ENCODE measurements at places on chromosomes 6 and 20.
A peak's percentile ranks its signal among the peaks of the same experiment; 100 is the strongest.

DNA sequence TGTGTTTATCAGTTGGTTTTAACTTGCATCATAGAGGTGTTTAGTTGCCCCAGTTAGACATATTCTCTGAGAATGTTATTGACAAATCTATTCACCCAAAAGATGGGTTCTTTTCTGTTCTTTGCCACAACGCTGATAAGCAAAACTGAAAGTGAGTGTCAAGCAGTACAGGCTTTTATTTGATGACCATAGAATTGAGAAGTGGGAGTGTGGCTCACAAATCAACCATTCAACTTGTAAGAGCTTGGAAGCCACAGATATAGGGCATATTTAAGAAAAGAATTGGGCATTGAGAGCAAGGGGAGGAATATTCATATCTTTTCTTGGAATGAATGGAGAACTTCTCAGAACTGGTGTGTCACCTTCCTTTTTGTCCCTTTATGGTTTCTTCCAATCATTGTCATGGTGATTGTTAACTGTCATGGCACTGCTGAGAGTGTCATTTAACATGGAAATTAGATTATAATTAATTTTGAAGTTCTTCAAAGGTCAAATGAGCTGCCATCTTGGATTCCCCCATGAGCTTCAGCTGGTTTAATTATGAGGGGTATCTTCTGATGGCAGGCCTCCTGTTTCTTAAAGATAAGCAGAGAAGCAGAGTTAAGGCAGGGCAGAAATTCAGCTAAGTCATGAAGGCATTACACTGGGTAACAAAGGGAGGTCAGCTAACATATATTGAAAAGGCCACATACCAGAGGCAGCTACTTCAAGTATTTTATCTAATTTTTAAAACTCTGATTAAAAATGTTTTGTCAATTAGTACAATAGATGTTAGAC is 254.0 kb upstream of the HTR1E start:
- no peak for DNase-seq

DNA sequence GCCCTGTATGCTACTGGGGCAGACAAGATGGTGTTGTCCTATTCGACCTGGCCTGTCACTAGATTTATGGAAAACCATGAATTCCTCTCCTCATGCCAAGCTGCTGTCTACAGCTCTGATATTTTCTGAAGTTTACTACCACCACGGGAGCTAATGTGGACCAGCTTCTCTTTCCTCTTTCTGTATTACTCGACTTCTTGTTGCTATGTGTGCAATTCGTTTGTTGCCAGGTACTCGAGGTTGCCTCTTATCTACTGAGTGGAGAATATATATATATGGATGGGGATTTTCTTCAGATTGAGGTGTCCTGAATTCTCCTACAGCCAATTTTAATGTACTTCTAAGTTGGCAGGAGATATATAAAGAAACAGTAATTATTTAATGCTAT is 34.7 kb downstream of the MAN1A1 start:
- DNase-seq: no peak

DNA sequence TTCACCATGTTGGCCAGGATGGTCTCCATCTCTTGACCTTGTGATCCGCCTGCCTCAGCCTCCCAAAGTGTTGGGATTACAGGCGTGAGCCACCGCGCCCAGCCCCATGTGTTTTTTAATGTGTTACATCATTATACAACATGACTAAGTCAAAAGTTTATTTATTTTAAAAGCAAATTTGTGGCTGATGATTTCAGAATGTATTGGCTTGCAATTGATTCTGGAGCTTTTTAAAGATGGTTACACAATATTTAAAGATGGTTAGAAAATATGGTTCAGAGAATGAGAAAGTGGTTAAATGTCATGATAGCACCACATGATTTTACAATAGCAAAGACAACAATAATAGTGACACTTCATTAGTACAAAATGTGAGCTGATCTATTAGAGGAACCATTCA is 80.5 kb downstream of the SASH1 start:
- DNase-seq: no peak

GRCh38 chr6:138012682-138013081 is 94.5 kb downstream of the PERP start:
- DNase-seq: no peak

DNA sequence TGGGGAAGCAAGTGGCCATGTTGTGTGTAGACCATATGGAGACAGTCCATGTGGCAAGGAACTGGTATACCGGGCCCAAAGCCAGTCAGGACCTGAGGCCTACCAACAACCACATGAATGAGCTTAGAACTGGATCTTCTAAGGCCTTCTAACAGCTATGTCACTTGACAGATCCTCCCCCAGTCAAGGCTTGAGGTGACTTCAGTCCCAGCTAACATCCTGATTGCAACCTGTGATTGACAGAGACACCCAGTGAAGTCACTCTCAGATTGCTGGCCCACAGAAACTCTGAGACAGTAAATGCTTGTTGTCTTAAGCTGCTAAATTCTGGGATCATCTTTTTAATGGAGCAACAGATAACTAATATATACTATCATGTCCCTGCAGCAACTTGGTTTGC is 32.9 kb downstream of the AHI1 start:
- DNase-seq: no peak

GRCh38 chr6:139392794-139393193 is 18.3 kb upstream of the CITED2 start:
- no peak for DNase-seq

- DNase-seq: no peak
These were observed 102.0 kb upstream of the TNFAIP3 start for GRCh38 chr6:137765059-137765458.

DNA sequence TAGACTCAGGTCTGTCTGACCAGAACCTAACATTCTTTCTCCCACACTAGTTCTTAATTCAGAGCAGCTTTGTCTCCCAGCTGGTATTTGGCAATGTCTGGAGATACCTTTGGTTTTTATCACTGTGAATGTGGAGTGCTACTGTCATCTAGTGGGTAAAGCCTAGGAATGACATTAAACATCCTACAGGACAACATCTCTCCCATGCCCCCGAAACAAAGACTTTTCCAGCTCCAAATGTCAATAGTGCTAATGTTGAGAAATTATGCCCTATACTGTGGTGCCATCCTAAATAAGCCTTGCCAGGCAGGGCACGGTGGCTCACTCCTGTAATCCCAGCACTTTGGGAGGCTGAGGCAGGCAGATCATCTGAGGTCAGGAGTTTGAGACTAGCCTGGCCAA is 4.2 kb upstream of the TTPAL start:
- DNase-seq: peak; percentile 42

GRCh38 chr6:155108070-155108820 is 113.1 kb downstream of the TIAM2 start:
- DNase-seq: no peak
